Muscle of arm (tissue), 14 donors: ENCODE measurements at places on chromosomes 3 and 15. TPM values are rescaled to one million over a fixed set of nuclear protein-coding genes. Genes with fewer than 3 reads are reported as not detected.

DNA sequence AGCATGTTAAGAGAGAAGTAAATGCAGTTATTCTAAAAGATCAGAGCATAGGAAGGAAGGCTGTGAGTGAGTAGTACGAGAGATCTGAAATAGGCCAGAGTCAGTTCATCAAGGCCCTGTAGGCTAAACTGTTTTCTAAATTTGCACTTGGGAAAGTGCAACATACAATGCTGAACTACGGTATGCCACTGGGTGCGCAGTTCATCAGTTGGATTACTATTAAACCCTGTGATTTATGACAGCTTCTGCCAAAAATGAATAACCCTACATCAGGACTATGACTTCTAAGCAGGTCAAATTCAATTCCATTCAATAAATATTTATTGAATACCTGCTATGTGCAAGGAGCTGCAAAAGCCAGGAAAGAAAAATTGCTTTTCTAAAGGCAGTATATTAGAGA, 10.8 kb downstream of the CBLB start:
- DNase-seq = no peak

Gene HYKK
- polyA plus RNA-seq = 3.1 TPM

- DNase-seq = no peak
These were observed 236.0 kb downstream of the CACNA2D3 start for GRCh38 chr3:54358316-54358715.

DNA sequence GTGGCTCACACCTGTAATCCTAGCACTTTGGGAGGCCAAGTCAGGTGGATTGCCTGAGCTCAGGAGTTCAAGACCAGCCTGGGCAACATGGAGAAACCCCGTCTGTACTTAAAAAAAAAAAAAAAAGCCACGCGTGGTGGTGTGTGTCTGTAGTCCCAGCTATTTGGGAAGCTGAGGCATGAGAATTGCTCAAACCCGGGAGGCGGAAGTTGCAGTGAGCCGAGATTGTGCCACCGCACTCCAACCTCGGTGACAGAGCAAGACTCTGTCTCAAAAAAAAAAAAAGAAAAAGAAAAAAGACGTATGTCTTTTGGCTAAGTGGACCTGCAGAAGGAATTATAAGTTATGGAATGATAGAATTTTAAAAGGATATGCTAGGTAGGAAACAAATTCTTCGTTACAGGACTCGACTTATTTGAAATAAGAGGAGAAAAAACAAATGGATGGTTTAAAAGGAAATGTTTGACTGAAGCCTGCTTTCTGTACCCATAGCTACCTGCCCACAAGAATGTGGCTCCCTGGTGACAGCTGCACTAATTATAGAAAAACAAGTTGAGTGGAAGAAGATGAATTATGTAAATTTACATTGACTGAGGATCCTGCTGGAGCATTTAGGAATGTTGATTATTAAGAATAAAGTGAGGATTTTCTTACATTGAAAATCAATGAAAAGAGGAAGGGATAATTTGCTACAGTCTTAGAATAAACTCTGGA, 36.0 kb upstream of the SKIL start:
- DNase-seq = no peak

- no peak for DNase-seq
These were observed 39.8 kb downstream of the TSC22D2 start for GRCh38 chr3:150447631-150448465.

- no peak for DNase-seq
These were observed 118.0 kb downstream of the GSK3B start for GRCh38 chr3:119976214-119976613.

GRCh38 chr3:196159952-196160804, 51.0 kb downstream of the ZDHHC19 start:
- DNase-seq = no peak

DNA sequence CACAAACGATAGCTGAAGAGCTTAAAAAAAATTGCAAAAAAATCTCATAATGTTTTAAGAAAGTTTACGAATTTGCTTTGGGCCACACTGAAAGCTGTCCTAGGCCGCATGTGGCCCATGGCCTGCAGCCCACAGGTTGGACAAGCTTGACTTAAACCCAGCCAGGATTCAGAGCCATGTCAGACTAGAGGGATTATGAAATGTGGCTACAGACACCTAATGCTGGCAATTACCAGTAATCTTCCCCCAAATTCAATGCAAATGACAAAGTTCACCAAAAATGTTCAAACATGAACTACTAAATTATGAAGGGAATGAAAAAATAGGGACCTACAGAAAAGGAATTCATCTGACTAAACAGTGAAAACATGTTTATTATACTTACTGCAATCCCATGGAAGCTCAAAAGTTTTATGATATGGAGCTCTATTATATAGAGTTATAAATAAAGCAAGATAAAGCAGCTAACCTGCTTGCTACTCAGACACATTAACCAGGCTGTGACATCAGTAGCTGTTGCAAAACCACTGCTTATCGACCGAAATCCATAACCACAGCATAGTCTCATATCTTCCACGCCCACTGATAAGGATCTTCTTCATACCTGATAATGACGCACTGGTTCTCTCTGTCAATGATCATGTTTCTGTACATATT, 49.2 kb downstream of the LDHAL6B start:
- no peak for DNase-seq

DNA sequence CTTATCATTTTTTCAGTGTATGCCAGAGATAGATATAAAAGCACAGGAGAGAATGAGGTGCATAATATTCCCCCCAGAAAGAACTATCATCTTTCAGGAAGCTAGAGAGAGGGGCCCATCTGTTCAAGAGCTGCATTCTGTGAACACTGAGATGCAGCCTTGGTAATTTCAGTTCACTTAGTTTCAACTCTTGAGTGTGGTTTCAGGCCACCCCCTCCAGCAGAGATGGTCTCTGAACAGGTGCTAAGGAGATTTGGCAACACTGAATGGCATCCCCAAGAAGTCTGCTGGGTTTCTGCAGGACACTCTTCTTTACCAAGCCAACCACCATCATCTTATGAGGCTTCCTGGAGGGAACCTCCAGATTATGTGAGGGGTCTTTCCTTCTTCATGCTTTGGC, 30.4 kb upstream of the LIMD1 start:
- no peak for DNase-seq

Gene CNTN6
- polyA plus RNA-seq = not detected

Gene MAGI1
- 16.8 TPM for polyA plus RNA-seq

GRCh38 chr3:1728510-1728909, 370.2 kb upstream of the CNTN4 start:
- no peak for DNase-seq

Gene CYP8B1
- 0.10 TPM for polyA plus RNA-seq

DNA sequence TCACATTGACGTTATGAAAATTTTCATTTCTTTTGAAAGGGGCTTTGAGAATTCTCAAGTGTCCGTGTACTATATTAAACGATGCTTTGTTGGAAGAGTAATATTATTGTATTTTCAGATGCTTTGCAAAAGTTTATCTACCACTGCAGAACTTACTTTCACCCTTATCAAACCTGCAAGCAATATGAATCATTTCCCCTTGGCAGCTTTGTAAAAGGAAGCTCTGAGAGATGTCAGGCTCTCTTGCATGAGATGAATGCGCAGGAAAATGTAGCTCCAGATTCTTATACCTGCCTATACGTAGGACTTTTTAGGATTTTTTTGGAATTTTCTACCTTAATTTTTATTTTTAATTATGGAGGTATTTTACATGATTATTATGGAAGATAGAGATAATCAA, 34.5 kb downstream of the GPD1L start:
- DNase-seq = no peak

GRCh38 chr15:84865074-84865569, 19.3 kb upstream of the SLC28A1 start:
- no peak for DNase-seq

DNA sequence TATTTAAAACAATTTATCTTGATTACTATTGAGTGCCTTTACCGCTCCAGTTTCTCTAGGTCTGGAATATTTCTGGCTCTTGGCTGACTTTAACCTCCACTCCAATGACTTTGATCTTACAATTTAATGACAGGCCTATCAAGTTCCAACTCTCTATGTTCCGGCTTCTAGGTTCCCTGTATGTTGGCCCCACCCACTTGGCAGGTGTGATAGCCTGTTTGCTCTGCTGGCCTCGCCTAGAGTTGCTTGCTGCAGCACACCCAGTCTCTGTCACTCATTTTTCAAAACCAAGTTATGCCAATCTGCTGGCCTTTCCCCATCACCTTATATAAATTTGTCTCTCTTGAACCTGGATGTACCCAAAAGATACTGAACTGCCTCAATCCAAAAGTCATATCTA, 428.0 kb downstream of the ROBO1 start:
- no peak for DNase-seq

DNA sequence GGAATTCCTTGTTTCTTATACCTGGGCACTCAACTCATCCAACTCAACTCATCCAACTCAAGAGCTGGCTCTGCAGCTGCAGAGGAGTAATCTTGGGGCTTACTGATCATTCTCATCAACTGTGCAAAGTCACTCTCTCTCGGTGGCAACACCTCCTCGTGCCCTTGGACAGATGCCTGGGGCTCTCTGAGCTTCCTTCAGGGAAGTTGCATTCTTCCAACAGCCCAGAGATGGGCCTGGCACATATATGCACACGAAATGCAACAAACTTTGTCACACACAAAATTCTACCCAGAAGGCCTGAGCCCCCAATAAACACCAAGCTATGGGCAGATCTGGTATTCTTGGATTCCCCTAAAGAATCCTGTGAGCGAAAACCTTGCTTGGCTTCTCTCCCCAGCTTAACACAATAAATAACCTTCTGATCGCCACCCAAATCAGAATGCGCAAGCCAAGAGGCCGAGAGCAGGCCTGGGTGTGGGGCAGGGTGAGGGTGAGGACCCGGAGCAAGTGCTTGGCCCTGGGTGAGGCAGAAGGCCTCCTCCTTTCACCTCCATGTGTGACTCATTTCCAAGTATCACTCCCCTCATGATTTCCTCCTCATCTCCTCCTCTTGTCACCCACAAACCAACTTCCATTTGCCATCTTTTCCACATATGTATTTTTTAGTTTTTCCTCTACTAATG, 15.4 kb downstream of the TGM5 start:
- DNase-seq = no peak

GRCh38 chr3:48894516-48894915, 4.2 kb downstream of the SLC25A20 start:
- DNase-seq = no peak

DNA sequence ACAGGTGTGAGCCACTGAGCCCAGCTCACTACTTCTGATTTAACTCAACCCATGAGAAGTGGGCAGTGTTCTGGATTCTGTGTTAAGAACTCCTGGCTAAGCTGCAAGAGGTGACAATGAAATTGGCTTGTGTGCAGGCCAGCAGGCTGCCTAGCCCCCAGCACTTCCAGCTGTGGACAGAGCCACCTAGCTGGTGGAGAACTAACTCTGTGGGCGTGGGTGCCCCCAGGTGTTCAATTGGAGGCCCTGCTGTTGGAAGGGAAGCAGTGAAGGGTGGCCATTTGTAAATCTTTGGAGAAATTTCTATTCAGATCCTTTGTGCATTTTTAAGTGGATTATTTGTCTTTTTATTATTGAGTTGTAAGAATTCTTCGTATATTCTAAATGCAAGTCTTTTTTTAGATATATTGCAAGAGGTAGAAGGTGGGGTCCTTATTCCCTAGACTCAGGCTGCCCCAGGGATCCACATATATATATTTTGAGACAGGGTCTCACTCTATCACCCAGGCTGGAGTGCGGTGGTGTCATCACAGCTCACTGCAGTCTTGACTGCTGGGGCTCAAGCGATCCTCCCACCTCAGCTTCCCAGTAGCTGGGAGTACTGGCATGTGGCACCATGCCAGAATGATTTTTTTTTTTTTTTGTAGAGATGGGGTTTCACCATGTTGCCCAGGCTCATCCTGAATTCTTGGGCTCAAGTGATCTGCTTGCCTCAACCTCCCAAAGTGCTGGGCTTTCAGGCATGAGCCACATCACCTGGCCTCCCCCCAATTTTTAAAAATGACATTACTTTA, 7.2 kb upstream of the SCAMP5 start:
- no peak for DNase-seq

DNA sequence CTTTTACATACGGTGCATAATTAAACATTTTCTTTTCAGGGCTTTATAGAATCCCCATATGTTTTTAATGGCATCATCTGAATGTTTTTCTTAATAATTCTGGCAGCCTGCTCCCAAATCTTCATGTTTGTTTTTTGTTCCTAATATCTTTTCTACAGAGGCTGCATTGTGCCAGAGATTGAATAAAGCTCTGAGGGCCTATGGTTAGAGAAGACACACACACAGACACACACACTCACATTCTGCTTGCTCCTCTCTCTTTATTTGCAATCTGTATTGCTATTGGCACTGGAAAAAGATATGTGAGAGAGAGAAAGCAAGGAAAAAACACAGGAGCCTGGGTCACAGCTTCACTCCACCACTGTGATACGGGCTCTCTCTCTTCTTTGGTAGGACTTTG, 136.0 kb downstream of the MECOM start:
- no peak for DNase-seq

Gene FSIP1
- 0.29 TPM for polyA plus RNA-seq

Gene ZNF35
- polyA plus RNA-seq = 7.4 TPM

DNA sequence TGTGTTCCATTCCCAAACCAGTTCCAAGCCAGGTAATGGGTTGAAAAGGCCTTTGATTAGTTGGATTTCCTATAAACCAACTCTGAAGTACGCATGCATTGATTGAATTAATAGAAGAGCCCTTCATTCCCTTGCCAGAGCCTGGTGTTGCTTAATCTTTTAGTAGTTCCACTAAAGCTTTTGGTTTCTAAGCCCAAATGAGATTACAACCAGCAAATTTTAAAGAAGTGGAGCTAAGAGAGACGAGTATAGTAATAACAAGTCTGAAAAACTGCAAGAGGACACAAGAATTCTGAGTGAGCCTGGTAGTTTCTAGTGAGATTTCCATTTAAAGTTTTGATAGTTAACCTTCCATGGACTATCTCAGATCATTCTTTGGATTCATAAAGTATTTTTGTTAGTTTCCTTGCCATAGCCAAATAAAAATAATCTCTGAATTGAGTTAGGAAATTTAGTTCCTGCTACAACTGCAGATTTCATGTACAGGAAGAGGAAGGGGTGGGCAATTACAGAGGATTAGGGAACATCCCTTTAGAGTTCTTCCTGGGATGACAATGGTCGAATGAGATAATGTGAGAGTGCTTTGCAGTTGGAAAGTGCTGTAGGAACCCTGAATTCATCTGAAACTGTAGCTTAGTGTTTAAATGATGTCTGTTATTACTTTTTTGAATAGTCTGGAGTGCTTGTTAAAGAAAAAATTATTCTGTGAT, 136.8 kb downstream of the FNDC3B start:
- no peak for DNase-seq
